Natural killer cell (primary cell): ENCODE measurements at places on chromosomes 16 and 17. TPM values are rescaled to one million over a fixed set of nuclear protein-coding genes. Genes with fewer than 3 reads are reported as not detected.

The SLC16A6 gene
- total RNA-seq: 20.9 TPM

DNA sequence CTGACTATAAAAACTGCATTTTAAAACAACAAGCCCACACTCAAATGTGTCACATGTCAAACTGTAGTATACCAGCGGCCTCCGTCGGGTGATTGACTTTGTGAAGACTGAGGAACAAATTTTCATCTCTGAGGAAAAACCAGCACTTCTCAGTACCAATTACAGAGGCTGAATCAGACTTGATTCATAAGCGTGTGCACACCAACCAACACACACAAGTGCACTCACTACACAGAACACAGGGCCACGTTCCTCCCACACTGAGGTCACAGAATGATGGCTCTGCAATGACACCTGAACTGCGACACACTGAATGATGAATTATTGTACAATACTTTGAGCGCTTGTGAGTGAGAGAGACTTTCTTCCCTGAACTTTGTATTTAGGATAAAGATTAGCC, 29.6 kb downstream of the XPO6 start:
- DNase-seq: peak; percentile 52

The KRT9 gene
- not detected for total RNA-seq

DNA sequence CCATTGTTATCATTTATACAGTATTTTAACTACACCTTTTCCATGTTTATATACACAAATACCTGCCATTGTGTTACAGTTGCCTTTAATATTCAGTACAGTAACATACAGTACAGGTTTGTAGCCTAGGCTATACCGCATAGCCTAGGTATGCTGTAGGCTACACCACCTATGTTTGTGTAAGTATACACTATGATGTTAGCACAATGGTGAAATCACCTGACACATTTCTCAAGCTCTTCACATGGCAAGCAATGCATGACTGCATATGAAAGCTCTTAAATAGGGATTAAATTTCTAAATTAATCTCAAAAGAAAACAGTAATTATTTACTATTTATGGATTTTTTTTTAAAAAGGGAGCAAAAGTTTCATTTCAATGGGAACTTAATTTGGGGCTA, 12.0 kb downstream of the LRRC37B start:
- DNase-seq: no peak

The RASD1 gene
- total RNA-seq: 1.2 TPM

The CD19 gene
- 0.96 TPM for total RNA-seq

GRCh38 chr17:35664685-35665084, 66.8 kb upstream of the RASL10B start:
- no peak for DNase-seq

The CLEC19A gene
- total RNA-seq: not detected

DNA sequence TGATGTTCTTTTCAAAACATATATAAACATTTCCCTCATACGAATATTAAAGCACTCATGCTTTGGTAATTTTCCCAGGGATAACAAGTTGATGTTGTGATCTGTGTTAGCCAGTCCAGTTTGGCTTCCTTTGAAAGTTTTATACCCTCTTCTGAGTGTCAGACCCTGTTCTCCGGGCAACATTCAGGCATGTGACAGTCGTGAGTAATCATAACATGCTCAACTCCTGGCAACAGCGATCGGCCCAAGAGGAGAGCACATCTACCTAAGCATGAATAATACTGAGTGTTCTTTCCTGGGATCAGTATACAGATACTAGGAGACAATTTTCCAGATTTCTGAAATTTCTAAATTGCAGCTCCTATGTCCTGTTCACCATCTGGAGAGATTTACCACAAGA, 1086.4 kb downstream of the CDH8 start:
- DNase-seq: no peak

GRCh38 chr16:7979448-7980132, 610.7 kb downstream of the TMEM114 start:
- no peak for DNase-seq

- no peak for DNase-seq
These were observed 59.7 kb upstream of the ZNF469 start for GRCh38 chr16:88323041-88323440.

DNA sequence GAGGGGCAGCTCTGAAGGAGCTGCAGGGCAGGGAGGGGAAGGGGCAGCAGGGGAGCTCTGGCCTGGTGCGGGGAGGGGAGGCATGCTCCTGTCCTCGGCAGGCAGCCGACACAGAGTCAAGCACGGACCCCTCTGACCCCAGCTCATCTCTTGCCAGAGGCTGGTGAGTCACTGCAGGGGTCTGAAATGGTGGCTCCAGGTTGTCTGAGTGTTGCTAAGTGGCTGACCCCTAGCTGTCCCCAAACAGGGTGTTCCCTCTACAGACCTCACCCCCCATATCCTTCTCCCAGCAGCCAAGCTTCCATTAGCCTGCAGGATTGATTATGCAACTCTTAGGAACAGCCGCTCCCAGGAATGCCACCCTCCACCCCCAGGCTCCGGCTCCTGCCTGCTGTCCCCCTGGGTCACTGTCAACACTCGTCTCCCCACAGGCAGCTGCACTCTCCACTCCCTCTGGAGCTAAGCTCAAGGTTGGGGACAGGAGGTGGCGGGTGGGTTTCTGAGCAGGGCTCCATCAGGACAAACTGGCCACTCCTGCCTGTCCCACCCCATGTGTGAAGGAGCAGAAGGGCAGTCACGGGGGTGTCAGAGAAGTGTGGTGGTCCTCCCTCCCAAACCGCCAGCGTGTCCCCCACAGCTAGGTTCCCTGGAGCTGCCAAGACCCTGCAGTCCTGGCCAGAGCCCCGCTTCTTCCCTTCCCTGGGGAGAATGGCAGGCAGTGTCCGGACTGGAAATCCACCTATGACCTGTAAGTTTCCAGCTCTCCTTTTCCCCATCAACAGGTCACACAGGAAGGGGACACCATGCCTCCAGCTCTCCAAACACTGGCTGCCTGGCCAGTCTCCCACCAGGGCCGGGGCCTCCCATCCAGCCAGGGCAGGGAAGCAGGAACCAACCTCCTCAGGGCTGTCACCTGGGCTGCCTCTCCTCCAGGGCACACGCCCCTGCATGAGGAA, 1.0 kb downstream of the MYLK3 start:
- DNase-seq: no peak

DNA sequence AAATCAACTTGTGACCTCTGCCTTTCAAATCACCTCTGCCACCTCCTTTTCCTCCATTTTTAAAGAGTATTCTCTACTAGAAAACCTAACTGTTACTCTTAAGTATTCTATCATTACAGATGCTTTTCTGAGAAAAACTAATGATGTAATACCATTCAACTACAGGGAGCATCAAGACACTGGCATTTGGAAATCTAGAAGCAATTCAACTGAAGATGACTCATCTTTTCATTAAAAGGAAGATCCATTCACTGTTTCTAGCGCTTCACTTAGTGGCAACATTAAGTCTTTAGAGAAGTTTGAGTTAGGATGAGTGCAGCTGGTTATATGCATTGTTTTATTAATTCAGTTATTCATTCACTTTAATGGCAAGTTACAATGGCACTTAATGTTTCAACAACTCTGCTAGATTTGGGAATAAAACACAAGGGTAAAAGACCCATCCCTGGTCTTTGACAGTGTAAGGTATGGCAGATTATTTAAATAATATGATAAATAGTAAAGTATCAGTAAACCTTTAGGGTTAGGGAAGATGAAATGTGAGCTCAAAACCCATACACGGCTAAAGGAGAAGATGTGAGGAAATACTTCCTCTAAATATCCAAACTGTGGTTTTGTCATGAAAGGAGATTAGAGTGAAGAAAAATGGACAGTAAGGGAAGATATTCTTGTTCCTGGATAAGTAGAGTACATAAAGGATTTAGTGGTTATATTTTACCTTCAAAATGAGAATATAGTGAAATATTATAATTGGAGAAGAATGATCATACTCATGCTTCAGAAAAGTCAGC, 61.7 kb downstream of the KCNJ2 start:
- no peak for DNase-seq

The C17orf100 gene
- 0.82 TPM for total RNA-seq

The VWA3A gene
- 0.35 TPM for total RNA-seq

- DNase-seq: no peak
These were observed 22.2 kb upstream of the PIK3R6 start for GRCh38 chr17:8889458-8890210.

GRCh38 chr16:918741-919657, 51.8 kb downstream of the LMF1 start:
- DNase-seq: no peak

GRCh38 chr17:8875957-8876356, 8.5 kb upstream of the PIK3R6 start:
- no peak for DNase-seq

GRCh38 chr16:15748654-15749053, 98.6 kb downstream of the NDE1 start:
- no peak for DNase-seq

The OR3A2 gene
- total RNA-seq: 1.2 TPM

- no peak for DNase-seq
These were observed 228.8 kb downstream of the CEP112 start for GRCh38 chr17:65963179-65963578.

DNA sequence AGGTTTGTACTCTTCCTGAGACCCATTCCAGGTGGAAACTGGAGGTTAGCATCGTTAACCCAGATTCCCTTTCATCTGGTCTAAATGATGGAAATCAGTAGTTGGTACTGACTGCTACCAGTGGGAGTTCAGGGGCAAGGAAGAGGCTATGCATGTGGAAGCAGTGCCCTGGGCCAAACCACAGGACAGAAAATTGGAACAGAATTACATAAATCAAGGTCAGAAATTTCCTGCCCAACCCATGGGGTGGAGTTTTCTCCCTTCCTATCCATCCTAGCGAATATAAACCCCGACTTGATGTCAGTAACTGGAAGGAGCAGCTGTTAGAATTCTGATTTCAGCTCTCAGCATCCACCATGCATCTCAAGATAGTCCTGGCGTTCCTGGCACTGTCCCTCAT, at the start of gene AOC2:
AOC2 (plus strand) TSS at position 310 of the 400 bp plus-strand sequence; CDS start at position 357, 47 bp downstream.
- DNase-seq: no peak
